Activated naive CD8-positive, alpha-beta T cell treated with anti-CD3 and anti-CD28 coated beads for 36 hours (primary cell): ENCODE measurements at places on chromosomes 6 and 20. TPM values are rescaled to one million over a fixed set of nuclear protein-coding genes. Genes with fewer than 3 reads are reported as not detected.

DNA sequence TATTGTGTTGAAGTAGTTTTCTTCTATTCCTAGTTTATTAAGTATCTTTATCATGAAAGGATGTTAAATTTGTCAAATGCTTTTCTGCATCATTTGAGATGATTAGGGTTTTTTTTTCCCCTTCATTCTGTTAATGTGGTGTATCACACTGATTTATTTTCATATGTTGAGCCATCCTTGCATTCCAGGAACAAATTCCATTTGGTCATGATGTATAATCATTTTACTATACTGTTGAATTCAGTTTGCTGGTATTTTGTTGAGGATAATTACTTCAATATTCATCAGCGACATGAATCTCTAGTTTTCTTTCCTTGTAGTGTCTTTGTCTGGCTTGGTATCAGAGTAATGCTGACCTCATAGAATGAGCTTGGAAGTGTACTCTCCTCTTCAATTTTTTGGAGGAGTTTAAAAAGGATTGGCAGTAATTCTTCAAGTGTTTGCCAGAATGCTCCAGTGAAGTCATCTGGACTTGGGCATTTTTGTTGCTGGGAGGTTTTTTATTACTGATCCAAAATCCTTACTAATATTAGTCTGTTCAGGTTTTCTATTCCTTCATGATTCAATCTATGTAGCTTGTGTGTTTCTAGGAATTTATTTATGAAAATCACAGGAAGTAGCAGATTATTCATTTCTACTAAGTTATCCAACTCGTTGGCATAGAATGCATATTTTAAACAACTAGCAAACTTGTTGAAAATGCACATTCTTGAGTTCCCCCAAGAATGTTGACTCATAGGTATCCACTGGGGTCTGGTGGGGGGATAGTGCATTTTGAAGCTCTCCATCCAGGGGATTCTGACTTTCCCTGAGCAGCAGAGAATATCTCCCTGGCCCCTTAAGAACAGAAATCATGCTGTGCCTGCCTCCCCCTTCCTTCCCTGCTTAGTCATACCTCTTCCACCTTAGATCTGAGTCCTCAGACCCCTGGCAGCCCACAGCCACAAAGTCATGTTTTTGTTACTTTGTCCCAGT lies 187.1 kb downstream of the BMP7 start:
- no peak overlapping the region for H3K27ac ChIP-seq
- no peaks in the 10 kb centered on the region for H3K4me1 ChIP-seq

GRCh38 chr6:72691249-72691648 lies 69.4 kb downstream of the KCNQ5 start:
- H3K4me1 ChIP-seq: peaks cover 13% of the 10 kb centered on the region
- DNase-seq: no peak
- H3K36me3 ChIP-seq: peaks cover 25% of the 10 kb centered on the region
- H3K27me3 ChIP-seq: no peaks in the 10 kb centered on the region
- no peak overlapping the region for H3K4me3 ChIP-seq

DNA sequence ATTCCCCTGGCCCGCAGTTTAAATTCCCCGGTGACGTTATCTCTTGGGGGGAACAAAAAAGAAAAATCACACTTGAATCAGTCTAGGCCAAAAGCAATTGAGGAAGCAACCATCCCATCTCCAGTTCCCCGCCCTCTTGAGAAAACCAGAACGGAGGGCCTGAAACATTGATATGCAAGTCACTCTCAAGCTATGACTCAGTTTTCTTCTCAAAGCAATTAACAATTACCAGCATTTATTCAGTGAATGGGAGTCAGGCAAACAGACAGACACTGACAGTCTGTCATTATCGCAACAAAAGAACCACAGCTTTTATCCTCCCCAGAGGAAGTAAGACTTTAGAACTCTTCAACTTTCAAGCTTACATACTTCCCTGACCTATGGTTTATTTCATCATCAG lies 100.9 kb downstream of the OPRM1 start:
- H3K27ac ChIP-seq: no peak overlapping the region
- H3K4me3 ChIP-seq: no peak overlapping the region
- H3K36me3 ChIP-seq: no peaks in the 10 kb centered on the region
- peaks cover 4% of the 10 kb centered on the region for H3K27me3 ChIP-seq
- DNase-seq: no peak

OR2B6 gene
- total RNA-seq: not detected

DNA sequence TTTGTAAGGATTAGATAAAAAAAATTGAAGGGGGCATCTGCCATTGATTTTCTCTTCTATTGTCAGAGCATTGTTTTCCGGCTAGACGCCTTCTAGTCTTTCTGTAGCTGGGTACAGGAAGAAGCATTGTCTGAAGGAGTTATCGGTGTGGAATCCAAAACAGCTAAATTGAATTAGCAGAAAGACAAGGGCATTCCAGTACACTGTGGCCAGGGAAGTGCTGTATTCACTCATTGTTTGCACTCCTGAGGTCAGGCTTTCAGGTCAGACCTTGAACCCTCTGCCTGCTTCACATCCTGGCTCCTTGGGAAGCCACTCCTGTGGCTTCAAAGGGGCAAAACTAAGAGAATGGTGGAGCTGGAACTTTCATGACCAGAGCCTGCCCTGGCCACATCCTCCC lies 81.1 kb upstream of the SNAP25 start:
- no peaks in the 10 kb centered on the region for H3K4me1 ChIP-seq
- H3K4me3 ChIP-seq: no peak overlapping the region
- no peak overlapping the region for H3K27ac ChIP-seq
- no peaks in the 10 kb centered on the region for H3K27me3 ChIP-seq
- H3K36me3 ChIP-seq: no peaks in the 10 kb centered on the region
- no peak for DNase-seq

DNA sequence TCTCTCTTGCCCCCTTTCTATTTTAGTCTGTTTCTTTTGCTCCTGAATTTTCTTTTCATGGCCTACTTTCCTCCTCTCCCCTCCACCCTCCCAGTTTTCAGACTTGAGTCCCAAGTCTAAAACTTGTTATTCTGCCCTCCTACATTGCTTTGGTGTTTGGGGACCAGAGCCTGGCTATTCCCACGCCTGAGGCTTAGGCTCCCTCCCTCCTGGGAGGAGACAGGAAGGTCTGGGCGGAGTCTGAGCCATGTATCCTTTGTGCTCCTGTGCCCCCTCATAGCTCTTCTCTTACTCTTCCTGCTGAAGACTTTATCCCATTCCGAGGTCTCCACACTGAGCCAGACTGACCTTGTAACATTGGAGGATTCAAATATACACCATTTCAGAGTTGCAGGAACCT lies 69.5 kb downstream of the DAAM2 start:
- H3K36me3 ChIP-seq: no peaks in the 10 kb centered on the region
- H3K4me1 ChIP-seq: no peaks in the 10 kb centered on the region
- no peak overlapping the region for H3K27ac ChIP-seq
- no peak overlapping the region for H3K4me3 ChIP-seq

PDE7B gene
- total RNA-seq: 0.50 TPM

DNA sequence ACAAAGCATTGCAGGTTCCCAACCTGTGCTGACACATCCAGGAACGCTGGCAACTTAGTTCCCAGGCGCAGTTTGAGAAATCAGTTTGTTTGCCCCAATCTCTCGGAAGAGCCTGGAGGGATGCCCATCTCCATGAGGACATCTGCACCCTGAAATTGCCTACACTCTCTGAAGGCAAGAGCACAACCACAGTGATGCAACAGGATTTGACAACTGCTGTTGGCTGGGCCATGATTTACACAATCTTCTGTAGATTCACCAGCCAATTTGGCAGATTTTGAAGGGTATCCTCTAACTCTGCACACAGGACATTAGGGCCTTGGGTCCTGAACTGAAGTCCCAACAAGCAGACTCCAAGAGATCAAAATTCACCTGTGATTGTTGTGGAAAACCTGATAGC lies 3.4 kb downstream of the APMAP start:
- DNase-seq: no peak
- no peaks in the 10 kb centered on the region for H3K27me3 ChIP-seq
- H3K4me3 ChIP-seq: no peak overlapping the region

GTF3C6 gene
- 147 TPM for total RNA-seq
